ENCODE measurements at places on chromosomes 4 and X.

GRCh38 chr4:117478702-117479101 lies 393.3 kb upstream of the TRAM1L1 start:
- no peak for DNase-seq

GRCh38 chr4:128757712-128758111 lies 51.8 kb upstream of the JADE1 start:
- DNase-seq = no peak

GRCh38 chr4:3368841-3369760 lies 72.7 kb upstream of the HGFAC start:
- DNase-seq = peak; percentile 65

DNA sequence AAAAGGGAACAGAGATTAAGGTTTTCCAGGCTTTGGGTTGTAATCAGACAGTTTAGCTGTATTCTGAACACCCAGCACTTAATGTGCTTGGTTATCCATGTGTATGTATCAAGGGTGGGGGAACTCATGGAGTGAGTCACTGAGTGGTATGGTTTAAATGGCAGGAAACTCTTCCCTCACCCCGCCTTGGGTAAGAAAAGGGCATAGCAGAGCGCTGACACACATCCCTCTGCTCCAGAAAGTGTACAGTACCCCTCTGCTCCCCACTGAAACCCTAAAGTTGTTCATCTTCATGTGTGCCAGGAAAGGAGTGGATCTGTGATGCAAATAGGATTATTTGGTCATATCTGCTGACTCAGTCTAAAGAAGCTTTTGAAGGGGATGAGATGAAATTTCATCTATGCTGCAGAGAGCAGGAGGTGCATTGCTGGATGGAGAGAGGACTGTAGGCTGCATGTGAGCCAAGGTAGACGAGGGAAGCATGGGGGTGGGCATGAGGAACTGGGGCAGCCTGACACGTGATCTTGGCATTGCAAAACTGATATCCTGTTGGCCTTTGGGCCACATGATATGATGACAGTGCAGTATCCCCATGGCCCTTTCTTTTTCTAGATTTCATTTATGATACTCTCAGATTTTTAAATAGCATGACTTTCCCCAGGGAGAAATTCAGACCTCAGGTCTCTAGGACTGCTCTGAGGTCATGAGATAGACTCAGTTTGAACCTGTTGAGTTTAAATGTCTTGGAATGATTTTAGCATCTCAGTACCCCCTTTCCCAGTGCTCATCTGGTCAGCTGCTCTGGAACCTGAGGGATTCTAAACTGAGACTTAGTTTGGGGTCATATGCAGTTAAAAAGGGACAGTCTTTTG lies 84.8 kb downstream of the TMEM164 start:
- no peak for DNase-seq

GRCh38 chrX:34578237-34578636 lies 78.8 kb downstream of the TMEM47 start:
- no peak for DNase-seq

- no peak for DNase-seq
These were observed 33.2 kb upstream of the SLC9A7 start for GRCh38 chrX:46791927-46792809.

GRCh38 chrX:47849778-47850177 lies 13.1 kb downstream of the ZNF81 start:
- DNase-seq = no peak

DNA sequence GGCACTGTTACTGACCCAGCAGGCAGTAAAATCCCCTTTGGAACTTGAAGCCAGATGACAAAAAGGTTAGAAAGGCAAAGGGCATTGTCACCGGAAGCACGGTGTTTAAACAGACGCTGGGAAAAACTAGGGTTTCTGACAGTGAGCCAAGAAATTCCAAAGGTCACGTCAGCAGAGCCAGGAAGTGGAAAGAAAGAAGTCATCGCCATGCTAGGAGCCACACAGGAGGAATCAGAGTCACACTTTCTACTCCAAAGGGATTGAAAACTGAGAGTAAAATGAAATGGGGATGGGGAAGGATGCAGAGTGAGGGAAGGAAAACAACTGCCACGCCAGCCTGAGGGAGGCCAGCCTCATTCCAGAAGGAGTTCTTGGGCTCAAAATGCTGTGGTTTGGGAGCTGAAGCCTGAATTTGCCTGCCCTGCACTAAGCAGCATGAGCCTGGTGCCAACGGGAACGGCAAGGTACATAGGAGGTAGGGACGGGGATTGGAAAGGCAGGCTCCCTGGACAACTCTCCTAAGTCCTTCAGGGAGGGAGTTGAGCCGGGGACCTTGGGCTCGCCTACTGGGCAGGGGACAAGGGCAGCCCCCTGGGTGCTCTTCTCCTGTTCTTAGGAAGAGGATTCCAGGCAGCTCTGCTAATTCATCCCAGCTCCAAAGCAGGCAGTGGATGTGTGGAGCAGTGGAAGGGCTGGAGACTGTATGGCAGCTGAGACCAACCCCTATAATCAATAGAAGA lies 66.8 kb downstream of the SOWAHB start:
- DNase-seq = no peak

DNA sequence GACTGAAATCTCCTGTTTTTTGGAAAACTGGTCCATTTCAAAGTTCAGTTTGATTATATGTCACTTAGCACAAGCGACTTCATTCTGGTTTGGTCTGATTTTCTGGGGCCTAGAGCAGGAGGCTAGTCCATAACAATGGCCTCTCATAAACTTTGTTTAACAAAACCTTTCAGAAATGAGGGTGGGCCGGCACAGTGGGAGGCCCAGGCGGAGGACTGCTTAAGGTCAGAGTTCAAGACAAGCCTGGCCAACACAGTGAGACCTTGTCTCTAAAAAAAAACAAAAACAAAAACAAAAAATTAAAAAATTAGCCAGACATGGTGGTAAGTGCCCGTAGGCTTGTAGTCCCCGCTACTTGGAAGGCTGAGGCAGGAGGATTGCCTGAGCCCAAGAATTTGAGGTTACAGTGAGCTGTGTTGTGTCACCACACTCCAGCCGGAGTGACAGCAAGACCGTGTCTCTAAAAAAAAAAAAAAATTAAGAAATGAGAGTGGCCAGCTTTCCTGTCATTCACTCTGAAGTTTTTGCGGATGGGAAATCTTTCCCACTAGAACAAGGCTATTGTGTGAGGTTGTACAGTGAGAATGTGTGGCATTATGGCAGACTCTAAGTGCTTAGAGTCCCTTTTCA lies 1.2 kb upstream of the PLAC8 start:
- DNase-seq = no peak

- no peak for DNase-seq
These were observed 26.7 kb upstream of the GPRIN3 start for GRCh38 chr4:89334311-89334710.

DNA sequence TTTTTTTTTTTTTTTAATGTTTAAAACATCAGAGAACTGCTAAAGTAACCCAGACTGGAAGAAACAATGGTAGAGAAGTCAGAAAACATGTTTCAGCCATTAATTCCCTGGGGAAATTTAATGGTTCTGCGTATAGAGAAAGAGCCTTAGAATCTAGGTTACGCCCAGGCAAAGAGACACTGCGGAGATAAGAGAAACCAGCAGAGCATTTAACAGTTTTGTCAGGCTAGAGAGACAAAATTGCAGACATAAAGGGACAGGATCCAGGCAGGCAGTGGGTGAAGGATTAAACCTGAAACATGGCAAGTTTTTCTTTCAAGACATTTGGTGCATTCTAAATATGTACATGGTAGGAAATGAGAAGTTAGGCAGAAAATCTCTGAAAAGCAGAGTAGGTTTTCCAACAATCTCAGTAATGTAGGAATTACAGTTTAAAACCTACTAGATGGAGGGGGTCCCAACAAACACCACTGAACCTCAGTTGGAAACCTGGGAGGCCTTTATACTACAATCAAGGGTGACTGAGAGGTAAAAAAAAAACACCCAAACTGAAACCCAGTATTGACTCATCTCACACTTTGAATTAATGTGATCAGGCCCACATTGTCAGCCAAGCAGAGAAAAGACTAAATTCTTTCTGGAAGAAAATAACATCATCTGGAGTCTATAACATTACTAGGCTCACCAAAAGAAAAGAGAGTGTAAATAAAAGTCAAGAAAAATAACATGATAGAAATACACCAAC lies 254.2 kb upstream of the NWD2 start:
- DNase-seq = no peak

DNA sequence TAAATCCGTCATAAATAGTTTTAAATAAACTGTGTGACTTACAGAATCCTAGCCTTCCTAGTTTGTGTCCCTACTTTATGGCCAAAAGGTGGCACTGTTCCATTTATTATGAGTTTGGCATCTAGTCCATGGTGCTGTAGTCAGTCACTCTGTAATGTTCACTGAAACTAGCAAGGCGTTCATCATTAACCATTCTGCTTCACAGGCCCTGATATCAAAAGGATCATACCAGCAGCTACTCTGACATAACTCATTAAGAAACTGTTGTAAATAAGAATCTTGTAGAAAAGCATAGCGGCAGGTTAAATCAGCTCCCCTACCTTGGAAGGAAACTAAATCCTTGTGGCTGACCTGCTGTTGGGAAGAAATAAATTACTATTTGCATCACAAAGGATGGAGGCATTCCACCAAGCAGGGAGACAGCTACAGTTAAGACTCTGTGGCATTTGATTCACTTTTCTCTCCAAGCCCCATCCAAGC lies 919.6 kb upstream of the DIAPH2 start:
- DNase-seq = no peak

GRCh38 chr4:149026696-149027095 lies 584.5 kb upstream of the NR3C2 start:
- DNase-seq = no peak

GRCh38 chr4:182749667-182750167 lies 167.5 kb downstream of the DCTD start:
- no peak for DNase-seq

DNA sequence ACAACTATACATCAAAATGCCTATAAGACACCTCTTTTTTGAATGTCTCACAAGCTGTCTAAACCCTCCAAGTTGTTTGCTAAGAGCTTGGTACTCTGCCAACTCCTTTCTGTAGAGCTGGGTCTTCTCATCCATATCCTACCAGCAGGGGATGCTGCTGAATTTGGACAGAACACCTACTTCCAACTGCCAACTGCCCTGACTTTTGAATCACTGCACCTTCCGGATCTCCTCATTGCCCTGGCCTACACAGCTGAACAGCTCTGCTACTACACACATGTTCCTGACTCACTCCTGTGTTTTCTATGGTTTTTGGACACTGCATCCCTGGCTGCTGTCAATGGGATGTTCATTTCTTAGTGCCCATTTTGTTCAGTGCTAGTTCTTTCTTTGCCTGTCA lies 18.7 kb downstream of the FAM184B start:
- peak; percentile 32 for DNase-seq

- no peak for DNase-seq
These were observed 26.7 kb downstream of the BCLAF3 start for GRCh38 chrX:19964017-19964710.

DNA sequence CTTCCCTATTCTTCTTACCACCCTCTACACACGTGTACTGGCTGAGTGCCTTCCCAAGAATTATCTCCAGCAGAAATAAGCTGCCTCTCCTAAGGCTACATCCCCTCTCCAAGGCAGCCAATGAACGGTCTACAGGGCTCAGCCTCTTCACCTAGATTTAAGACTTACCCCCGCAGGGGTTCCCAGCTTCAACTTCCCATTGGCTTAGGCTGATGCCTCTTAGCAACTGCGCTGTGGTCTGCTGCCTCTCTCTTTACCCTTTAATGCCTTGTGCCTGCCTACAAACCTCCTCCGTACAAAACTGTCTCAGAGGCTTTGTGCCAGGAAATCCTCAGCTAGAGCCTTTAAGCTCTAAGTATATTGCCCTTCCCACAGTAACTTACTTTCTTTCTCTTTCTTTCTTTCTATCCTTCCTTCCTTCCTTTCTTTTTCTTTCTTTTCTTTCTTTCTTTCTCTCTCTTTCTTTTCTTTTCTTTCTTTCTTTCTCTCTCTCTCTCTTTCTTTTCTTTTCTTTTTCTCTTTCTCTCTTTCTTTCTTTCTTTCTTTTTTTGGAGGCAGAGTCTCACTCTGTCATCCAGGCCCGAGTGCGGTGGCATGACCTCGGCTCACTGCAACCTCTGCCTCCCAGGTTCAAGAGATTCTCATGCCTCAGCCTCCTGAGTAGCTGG lies 15.1 kb upstream of the PIGA start:
- DNase-seq = no peak

- DNase-seq = no peak
These were observed 325.2 kb upstream of the BMP3 start for GRCh38 chr4:80705311-80705710.
